ENCODE measurements at places on chromosomes 7 and 10.

- DNase-seq, result no peak
These were observed 28.2 kb downstream of the HABP2 start for GRCh38 chr10:113581092-113581491.

DNA sequence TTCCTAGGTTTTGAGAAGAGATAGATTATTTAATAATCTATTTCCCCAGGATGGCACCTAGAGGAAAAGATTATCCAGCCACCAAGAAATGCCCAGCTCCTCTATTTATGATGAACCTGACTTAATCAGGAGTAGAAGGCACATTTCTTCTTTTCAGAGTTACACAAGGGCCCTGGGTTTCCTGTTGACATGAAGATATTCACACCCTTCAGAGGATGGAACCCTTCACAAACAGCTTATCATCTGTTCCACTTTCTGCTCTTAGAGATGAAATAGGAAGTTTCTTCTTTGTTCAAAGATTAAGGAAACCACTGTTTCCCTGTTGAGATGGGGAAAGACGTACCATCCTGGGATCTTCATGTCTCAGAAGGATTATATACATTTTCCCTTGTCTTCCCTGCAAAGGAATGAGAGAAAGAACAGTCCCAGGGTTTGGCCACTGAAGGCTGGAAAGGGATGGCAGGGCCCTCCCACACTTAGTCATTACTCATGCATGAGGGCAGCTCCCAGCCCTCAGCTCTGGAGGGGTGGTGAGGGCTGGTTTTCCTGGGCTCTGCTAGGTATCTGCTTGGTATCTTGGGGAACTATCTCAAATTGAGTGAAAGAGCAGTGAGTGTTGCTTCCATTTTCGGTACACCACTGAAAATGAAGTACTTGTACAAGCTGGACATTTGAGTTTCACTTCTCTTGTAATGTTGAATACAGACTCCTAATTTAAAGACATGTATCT, 64.0 kb downstream of the MTPAP start:
- DNase-seq, result no peak

DNA sequence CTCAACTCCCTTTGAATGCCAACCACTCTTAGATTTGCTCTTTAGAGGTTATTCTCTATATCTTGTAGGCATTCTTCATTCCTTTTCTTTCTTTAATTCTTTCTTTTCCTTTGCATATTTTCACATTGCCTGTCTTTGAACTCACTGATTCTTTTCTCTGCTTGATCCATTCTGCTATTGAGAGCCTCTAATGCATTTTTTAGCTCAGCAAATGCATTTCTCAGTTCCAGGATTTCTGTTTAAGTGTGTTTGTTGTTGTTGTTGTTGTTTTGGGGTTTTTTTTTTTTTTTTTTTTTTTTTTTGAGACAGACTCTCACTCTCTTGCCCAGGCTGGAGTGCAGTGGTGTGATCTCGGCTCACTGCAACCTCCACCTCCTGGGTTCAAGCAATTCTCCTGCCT, 71.6 kb downstream of the FBXL13 start:
- no peak for DNase-seq

DNA sequence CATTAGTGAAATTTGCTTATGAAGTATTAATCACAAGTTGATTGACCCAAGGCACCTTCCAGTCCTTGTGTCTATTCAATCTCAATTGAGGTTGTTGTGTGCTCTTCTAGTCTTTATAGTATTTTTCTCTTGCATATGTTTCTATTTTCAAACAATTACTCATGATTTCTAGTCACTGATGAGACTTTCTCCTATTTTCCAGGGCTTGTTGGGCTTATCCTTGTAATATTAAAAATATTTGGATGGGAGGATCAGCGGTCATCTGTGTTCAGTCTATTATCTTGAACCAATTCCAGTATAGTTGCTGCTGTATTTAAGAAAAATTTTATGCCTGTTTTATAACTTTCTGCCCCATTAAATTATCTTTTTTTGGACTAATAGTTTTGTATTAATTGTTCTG, 154.4 kb downstream of the PTEN start:
- DNase-seq, result no peak

DNA sequence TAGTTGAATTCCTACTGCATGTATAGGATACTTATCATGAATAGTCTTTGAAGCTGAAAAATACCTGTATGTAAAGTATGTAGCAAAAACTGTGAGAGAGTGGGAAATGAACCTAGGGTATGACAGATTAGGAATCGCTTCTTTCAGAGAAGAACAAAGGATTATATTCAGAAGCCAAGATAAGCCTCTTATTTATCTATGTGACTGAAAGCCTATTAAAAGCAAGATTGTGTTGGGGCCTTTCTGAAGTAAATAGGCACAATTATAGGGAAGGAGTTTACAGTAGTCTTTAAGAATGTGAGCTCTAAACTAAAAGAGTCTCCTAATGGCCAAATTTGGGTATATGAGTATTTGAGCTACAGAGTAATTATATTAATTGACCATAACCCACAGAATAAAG, 102.1 kb downstream of the MTERF1 start:
- DNase-seq, result no peak

GRCh38 chr7:12493863-12494686, 76.4 kb upstream of the SCIN start:
- DNase-seq, result no peak

- DNase-seq, result no peak
These were observed 102.7 kb downstream of the CABCOCO1 start for GRCh38 chr10:61765176-61766087.

GRCh38 chr7:151756076-151756731, 120.7 kb downstream of the PRKAG2 start:
- peak; percentile 59 for DNase-seq

All from activated CD8-positive, alpha-beta memory T cell treated with anti-CD3 and anti-CD28 coated beads for 4 hours (primary cell).